ENCODE measurements at places on chromosomes 7 and 10.
A peak's percentile ranks its signal among the peaks of the same experiment; 100 is the strongest.

DNA sequence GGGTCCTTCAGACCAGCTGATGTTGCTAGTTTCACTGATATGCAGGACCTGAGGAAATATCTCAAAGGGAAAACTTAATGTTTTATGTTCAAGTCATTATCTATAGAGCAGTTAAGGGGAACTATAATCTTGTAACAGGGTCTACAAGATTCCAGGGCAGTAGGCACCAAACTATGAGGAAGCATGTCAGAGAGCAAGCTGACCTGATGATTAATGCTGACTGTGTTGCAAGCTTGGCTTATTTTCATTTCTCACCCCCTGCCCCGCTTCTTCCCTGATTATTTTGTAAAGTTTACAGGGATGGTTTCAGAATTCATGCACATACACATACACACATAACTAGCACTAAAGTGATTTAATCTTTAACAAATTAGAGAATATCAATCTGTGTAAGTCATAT is 84.3 kb upstream of the CACNA2D1 start:
- peak; percentile 67 for DNase-seq

GRCh38 chr10:110568055-110568735 is 700 bp downstream of the SMC3 start:
- peak; percentile 26 for DNase-seq

- DNase-seq: no peak
These were observed 109.8 kb upstream of the WDR11 start for GRCh38 chr10:120741396-120741795.

DNA sequence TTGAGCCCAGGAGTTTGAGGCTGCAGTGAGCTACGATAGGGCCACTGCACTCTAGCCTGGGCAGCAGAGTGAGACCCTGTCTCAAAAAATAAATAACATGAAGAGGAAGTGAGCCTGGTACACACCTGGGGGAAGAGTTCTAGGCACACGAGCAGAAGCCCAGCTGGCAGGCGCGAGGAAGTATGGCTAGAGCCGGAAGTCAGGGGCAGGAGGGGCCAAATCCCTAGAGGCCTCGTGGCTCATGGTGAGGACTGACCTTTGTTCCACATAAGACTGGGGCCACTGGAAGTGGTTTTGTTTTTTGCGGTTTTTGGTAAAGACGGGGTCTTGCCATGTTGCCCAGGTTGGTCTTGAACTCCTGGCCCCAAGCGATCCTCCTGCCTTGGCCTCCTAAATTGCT is 117.6 kb downstream of the HIP1 start:
- no peak for DNase-seq

GRCh38 chr7:98294798-98295382 is 13.4 kb downstream of the BRI3 start:
- DNase-seq: peak; percentile 57

- peak; percentile 79 for DNase-seq
These were observed 798 bp downstream of the PPIF start for GRCh38 chr10:79347894-79348639.

- no peak for DNase-seq
These were observed 14.6 kb upstream of the VAX1 start for GRCh38 chr10:117152668-117153067.

GRCh38 chr10:55180357-55180756 is 379.3 kb upstream of the PCDH15 start:
- no peak for DNase-seq

DNA sequence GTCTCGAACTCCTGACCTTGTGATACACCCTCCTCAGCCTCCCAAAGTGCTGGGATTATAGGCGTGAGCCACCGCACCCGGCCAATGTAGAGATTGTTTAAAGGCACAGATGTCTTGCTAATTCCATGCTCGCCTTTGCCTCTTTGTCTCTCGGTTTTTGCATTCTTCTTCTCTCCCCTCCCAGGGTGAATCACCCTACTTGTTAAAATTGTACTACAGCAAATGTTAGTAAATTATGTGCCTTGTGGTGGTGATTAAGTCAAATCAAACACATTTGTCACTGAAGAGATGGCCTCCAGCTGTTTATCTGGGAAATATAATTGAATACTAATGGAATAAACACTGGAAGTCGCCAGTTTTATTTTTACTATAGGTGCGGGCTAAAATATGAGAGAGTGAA is 384.4 kb upstream of the AUTS2 start:
- DNase-seq: no peak

DNA sequence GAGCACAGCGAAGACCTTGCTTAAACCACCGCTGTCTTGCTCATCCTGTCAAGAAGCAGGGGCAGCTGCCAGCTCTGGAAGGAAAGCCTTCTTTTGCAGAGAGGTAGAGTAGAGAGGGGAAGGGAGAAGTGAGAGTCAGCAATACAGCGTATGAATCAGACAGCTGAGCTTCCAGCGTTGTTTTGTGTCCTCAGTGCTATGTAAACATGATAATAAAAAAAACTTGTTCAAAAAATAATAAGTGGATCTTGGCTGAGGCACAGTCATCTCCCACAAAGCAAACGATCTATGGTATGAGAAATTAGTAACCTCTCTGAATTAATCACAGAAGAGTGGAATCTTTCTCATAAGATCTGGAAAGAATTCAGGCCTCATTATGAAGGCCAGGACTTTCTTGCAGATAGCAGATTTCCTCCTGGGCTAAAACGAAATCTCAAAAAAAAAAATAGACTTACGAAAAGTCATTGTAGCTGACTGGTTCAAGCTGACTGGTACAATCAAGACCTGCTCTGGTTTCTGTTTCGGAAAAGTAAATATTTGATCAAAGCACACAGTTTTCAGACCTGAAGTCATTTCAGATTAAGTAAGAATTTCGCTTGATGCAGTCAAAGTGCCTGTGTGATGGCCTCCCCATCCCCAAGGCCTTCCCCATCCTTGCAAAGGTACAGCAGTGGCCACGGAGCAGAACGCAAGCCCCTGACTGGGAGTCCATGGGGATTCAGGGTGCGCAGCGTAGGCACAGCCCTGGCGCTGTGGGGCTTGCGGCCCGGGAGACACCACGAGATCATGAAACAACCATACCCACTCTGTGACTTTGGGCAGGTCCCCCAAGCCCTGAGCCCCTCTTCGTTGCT is 29.4 kb downstream of the CHST15 start:
- peak; percentile 80 for DNase-seq

- no peak for DNase-seq
These were observed 218.6 kb downstream of the TCERG1L start for GRCh38 chr10:131092876-131093275.

DNA sequence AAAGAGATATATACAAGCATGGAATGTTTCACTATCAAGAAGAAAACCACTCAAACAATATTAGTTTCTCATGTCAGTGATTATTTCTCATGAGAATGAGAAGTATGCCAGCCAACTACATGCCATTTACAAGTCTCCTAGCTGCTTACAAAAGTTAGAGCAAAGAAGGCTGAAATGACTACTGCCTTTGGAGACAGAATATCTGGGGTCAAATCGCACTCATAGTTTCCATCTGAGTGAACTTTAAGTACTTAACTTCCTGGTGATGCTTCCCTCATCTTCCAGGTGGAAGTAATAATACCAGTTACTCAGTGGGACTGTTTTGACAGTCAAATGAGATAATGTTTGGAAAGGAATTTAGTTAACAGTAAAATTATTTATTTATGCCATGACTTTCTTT is 42.0 kb upstream of the RHOBTB1 start:
- no peak for DNase-seq

Measured in cardiac fibroblast (primary cell).